ENCODE measurements at places on chromosomes 12 and 14.
A peak's percentile ranks its signal among the peaks of the same experiment; 100 is the strongest.

- no peaks in the 10 kb centered on the region for H3K36me3 ChIP-seq
- no peak overlapping the region for H3K27ac ChIP-seq
- DNase-seq, result peak; percentile 55
Observed at GRCh38 chr12:24600996-24601395, 347.9 kb downstream of the BCAT1 start.

DNA sequence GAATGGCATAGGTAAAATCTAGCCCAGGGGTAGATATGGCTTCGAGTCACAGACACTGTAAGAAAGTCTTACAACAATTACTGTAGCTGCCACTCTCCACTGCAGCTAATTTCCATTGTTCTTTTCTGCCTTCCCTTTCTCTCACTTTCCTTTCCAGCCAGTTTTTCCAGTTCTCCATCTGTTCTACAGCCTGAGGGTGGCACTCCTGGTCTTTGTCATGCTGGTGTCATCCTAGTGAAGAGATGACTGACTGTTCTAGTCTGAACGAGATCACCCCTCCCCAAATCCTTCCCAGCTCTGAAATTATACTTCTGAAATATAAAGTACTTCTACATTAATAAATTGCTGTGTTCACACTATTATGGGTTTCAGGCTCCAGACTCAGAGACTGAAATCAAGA, 74.2 kb upstream of the CSRP2 start:
- H3K27ac ChIP-seq, result no peak overlapping the region
- no peaks in the 10 kb centered on the region for H3K27me3 ChIP-seq
- no peak overlapping the region for H3K4me3 ChIP-seq
- peak; percentile 30 for DNase-seq
- H3K4me1 ChIP-seq, result no peaks in the 10 kb centered on the region
- H3K36me3 ChIP-seq, result no peaks in the 10 kb centered on the region

DNA sequence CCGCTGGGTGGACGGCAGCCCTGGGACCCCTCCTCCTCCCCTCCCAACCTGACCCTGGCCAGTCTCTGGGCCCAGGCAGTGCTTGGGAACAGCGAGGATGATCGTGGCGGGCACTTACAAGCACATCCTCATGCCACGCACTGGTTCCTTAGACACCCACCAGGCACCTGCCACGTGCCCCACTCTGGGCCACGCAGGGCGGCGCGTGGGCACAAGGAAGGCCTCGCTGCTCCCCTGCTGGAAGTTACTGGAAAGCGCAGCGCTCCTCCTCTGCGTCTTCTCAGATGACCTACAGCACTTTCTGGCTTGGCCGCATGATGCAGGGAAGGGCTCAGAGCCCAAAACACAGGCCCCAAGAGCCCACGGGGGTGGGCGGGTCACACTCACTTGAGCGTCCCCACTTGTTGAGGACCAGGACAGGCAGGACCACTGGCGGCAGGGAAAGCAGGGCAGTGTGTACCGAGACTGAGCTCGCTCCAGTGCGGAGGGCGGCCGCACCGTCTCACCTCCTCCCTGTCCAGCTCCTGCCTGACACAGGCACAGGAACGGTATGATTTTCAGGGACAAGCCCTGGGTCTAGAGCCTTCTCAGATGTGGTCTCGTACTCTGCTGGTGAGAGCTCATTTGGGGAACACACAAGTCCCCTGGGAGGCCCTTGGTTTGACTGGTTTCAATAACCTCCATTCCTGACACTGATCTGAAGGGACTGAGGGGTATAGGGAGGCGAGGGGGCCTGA, 128.3 kb upstream of the EVL start:
- DNase-seq, result no peak
- H3K4me1 ChIP-seq, result no peaks in the 10 kb centered on the region
- no peaks in the 10 kb centered on the region for H3K36me3 ChIP-seq
- H3K27me3 ChIP-seq, result no peaks in the 10 kb centered on the region
- no peak overlapping the region for H3K27ac ChIP-seq

DNA sequence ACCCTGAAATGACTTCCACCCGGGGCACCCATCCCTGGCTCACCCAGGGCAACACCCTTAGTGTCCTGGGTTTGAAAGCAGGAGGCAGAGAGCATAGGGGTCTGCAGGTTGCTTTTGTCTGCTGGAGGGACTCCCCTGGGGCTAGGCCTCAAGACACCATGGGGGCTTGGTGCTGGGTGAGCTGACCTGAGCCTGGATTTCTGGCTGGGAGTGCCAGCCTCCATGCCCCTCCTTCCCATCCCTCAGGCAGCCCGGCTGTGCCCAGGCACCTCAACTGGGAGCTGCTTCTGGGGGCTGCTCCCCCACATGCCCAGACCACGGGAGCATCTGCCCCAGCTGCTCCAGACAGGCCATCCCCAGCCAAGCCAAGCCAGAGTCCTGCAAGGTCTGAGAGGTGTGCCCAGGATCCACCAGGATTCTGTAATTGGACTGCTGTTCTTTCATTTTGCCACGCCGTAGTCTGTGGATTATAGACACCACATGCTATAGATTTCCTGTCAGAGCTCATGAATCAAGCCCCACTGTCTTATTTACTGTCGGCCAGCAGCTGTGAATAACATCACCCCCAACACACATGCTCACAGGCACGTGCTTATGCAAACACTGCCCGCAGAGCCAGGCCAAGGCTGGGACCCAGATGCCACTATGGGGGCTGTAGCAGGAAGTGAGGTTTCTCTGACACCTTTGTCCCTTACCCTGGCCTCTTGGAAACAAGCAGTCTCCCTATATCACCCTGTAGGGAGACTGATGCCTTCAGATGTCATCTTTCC, 29.4 kb upstream of the ESRRB start:
- DNase-seq, result no peak
- H3K27me3 ChIP-seq, result peaks cover 18% of the 10 kb centered on the region
- H3K36me3 ChIP-seq, result no peaks in the 10 kb centered on the region
- H3K4me1 ChIP-seq, result no peaks in the 10 kb centered on the region
- H3K27ac ChIP-seq, result no peak overlapping the region

DNA sequence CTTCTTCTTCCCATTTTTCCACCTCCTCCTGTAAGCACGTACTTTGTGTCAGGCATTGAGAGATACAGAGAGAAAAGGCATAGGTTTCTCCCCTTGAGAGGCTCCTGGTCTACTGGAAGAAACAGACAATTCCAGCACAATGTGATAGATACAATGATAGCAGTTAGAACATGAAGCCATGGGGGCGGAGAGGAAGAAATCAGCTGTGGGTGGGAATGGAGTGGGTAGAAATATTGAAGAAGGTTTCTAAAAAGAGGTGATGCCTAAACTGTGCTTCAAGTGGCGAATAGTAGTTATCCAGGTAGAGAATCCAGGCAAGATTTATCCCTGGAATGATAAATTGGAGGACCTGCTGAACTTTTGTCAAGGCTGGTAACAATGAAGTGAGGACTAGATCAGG, 528.8 kb downstream of the NRXN3 start:
- H3K36me3 ChIP-seq, result no peaks in the 10 kb centered on the region
- DNase-seq, result no peak
- H3K27ac ChIP-seq, result no peak overlapping the region
- H3K4me3 ChIP-seq, result no peak overlapping the region
- peaks cover 72% of the 10 kb centered on the region for H3K27me3 ChIP-seq
- no peaks in the 10 kb centered on the region for H3K4me1 ChIP-seq

DNA sequence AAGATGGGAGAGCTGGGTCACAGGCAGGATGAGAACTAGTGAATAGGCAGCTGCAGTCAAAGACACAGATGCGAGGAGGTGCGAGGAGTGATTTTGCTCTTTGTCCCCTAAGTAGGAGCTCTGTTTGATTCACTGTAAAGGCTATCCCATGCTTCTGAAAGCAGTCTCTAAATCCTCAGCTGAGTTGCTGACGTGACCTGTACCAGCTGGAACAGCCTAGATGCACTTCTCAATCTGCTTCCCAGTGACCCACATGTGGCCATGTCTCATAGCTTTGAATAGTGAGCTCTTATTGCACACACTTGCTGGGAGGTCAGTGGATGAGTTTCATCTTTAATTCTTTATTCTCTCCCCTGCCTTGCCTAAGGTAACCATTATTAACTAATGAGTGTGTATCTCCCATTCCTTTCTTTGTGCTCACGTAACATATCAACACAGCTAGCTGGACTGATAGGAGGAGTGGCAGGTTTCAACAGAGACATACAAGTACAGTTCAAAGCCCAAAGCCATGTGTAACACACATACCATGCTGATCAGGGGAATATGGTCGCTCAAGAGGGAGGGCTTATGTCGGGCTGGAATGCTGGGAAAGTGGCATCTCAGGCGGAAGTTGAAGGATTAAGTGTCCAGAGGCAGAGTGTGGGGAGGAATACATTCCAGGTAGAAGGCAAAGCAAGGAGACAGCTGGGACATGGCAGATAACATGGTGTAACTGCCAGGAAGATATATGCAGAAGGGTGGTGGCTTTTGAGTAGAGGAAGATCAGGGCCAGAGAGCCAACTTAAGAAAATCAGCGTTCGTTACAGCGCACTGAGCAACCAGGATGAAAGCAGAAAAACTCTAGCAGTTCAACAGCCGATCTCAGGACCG, 15.4 kb upstream of the YY1 start:
- no peak for DNase-seq
- no peak overlapping the region for H3K4me3 ChIP-seq

- peak overlapping the region; percentile 23 for H3K27ac ChIP-seq
- H3K4me1 ChIP-seq, result peaks cover 14% of the 10 kb centered on the region
- H3K36me3 ChIP-seq, result peaks cover 27% of the 10 kb centered on the region
- H3K27me3 ChIP-seq, result no peaks in the 10 kb centered on the region
Observed at GRCh38 chr14:24253936-24254335, 9.0 kb downstream of the TGM1 start.

GRCh38 chr12:66756631-66757030, 77.8 kb upstream of the GRIP1 start:
- no peak overlapping the region for H3K27ac ChIP-seq
- peaks cover 6% of the 10 kb centered on the region for H3K36me3 ChIP-seq
- H3K4me3 ChIP-seq, result no peak overlapping the region
- peaks cover 39% of the 10 kb centered on the region for H3K27me3 ChIP-seq

DNA sequence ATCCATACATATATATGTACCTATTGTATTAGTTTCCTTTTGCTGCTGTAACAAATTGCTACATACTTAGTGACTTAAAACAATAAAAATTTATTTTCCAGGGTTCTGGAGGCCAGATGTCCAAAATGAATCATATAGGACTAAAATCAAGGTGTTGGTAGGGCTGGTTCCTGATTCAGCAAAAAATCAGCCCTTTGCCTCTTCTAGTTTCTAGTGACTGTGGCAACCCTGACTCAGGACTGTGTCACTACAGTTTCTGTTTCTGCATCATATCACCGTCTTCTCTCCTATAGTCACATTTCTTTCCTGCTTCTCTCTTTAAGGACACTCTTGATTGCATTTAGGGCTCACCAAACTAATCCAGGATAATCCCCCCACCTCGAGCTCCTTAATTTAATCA, 386.3 kb upstream of the TBX3 start:
- peak; percentile 17 for DNase-seq
- no peak overlapping the region for H3K27ac ChIP-seq
- no peak overlapping the region for H3K4me3 ChIP-seq
- no peaks in the 10 kb centered on the region for H3K36me3 ChIP-seq
- no peaks in the 10 kb centered on the region for H3K27me3 ChIP-seq

DNA sequence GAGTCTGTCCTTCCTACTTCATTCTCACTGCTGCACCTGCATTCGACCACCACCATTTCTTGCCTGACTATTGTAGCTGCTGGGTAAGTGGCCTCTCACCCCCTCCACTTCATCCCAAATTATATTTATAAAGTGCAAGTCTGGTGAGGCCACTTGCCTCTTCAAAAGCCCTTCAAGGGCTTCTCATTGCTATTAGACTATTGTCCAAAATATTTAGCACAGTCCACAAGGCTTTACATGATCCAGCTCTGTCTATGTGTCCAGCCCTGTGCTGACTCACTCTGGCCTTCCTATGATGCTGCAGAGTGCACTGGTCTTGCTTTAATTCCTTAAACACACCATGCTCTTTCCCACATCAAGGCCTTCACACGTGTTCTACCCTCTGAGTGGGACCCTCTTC, 46.0 kb downstream of the PAH start:
- no peaks in the 10 kb centered on the region for H3K27me3 ChIP-seq
- H3K4me1 ChIP-seq, result no peaks in the 10 kb centered on the region
- no peak overlapping the region for H3K4me3 ChIP-seq
- no peaks in the 10 kb centered on the region for H3K36me3 ChIP-seq

- H3K36me3 ChIP-seq, result peaks cover 9% of the 10 kb centered on the region
- H3K4me1 ChIP-seq, result no peaks in the 10 kb centered on the region
- no peak for DNase-seq
Observed at GRCh38 chr12:68641138-68641537, 30.4 kb downstream of the RAP1B start.

GRCh38 chr14:104519721-104520120, 59.8 kb upstream of the C14orf180 start:
- no peak overlapping the region for H3K4me3 ChIP-seq
- no peaks in the 10 kb centered on the region for H3K4me1 ChIP-seq
- DNase-seq, result no peak

- peaks cover 89% of the 10 kb centered on the region for H3K36me3 ChIP-seq
- H3K4me3 ChIP-seq, result no peak overlapping the region
- DNase-seq, result no peak
- peaks cover 4% of the 10 kb centered on the region for H3K4me1 ChIP-seq
- H3K27me3 ChIP-seq, result no peaks in the 10 kb centered on the region
Observed at GRCh38 chr12:50742776-50743175, 21.1 kb upstream of the ATF1 start.

DNA sequence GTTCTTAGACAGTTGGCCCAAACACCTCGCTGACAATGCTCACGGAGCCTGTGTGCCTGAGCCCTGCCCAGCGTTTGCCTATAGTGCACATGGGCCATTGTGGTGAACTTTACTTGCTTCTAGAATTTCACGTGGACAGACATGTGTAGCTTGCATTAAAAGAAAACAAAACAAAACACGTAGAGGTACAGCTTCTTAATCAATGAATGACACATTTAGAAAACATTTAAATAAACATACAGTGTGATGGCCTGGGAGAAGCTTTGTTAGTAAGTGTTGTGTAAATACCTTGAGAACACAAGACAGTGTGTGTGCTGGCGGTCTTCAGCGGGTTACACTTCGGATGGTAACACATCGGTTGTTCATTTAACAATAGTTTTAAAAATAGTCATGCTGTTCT, 38.1 kb downstream of the SMOC1 start:
- H3K4me3 ChIP-seq, result no peak overlapping the region
- no peaks in the 10 kb centered on the region for H3K27me3 ChIP-seq
- DNase-seq, result no peak

GRCh38 chr12:49872781-49873181, 29.9 kb upstream of the BCDIN3D start:
- no peak for DNase-seq
- peaks cover 2% of the 10 kb centered on the region for H3K4me1 ChIP-seq
- peaks cover 12% of the 10 kb centered on the region for H3K27me3 ChIP-seq

DNA sequence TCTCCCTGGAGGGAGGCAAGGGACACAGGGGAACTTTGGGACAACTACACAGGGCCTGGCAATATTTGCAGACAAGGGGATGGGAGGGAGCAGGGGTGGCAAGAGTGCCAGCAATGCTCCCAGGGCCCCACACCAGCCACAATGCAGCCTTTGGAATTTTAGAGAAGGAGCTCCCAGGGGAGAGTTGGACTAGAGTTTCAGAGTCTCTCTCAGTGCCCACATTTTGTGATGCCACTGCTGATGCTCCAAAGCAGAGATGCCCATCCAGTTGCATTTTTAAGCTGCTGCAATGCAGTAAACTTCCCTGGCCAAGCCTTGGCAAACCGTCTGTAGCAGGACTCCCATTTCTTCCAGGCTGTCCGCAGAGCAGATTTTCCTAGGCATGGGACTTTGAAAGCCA, 98.9 kb downstream of the ZFP36L1 start:
- peaks cover 38% of the 10 kb centered on the region for H3K4me1 ChIP-seq
- H3K36me3 ChIP-seq, result no peaks in the 10 kb centered on the region
- peak overlapping the region; percentile 96 for H3K27ac ChIP-seq
- no peaks in the 10 kb centered on the region for H3K27me3 ChIP-seq
- no peak for DNase-seq

- no peaks in the 10 kb centered on the region for H3K4me1 ChIP-seq
- DNase-seq, result no peak
- H3K27ac ChIP-seq, result no peak overlapping the region
- no peaks in the 10 kb centered on the region for H3K27me3 ChIP-seq
- no peaks in the 10 kb centered on the region for H3K36me3 ChIP-seq
- no peak overlapping the region for H3K4me3 ChIP-seq
Observed at GRCh38 chr12:87985069-87985675, 44.0 kb downstream of the C12orf50 start.
